ENCODE measurements at places on chromosomes 6 and 20.

DNA sequence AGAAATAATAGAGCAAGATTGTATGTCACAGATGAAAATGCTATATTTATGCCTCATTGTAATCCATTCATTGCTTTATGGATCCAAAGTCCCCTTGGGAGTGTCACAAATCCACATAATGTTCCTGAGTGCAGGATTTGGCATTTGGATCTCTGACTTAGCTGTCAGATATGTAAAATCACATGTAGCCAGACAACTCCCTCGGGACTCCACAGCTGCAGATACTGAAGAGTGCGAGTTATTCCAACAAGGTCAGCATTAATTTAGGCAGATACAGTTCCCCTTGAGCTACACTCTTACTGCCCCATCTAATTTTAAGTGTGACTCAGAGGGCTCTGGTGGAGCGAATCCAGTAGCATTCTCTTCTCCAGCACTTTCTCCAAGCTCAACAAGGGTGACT, 433.2 kb downstream of the CD83 start:
- H3K27me3 ChIP-seq, result no peaks in the 10 kb centered on the region
- no peak for DNase-seq
- H3K4me1 ChIP-seq, result no peaks in the 10 kb centered on the region
- H3K27ac ChIP-seq, result no peak overlapping the region
- H3K4me3 ChIP-seq, result no peak overlapping the region
- H3K36me3 ChIP-seq, result no peaks in the 10 kb centered on the region

GRCh38 chr6:40912158-40912946, 126.7 kb downstream of the UNC5CL start:
- H3K27ac ChIP-seq, result no peak overlapping the region
- H3K4me1 ChIP-seq, result no peaks in the 10 kb centered on the region

DNA sequence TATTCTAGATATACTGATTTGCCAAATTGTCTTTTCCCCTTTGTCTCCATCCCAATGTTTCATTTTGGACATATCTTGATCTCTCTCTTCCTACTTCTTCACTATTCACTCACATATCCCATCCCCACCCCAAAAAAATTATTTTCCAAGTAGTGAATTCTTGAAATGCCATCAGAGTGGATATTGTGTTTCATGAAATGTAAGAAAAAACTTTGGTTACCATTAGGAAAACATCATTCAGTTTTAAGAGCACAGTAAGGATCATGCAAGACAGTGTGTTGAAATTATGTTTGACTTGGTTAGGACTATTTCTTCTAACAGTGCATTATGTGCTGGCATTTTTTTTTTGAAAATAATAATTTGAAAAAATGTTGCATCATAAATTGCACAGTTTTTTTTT, 5.7 kb downstream of the RSPO3 start:
- H3K4me3 ChIP-seq, result no peak overlapping the region
- H3K27ac ChIP-seq, result no peak overlapping the region
- H3K27me3 ChIP-seq, result peaks cover 4% of the 10 kb centered on the region
- no peak for DNase-seq

GRCh38 chr6:44113414-44113813, 13.8 kb downstream of the MRPL14 start:
- no peak overlapping the region for H3K27ac ChIP-seq
- no peak overlapping the region for H3K4me3 ChIP-seq
- no peak for DNase-seq
- H3K36me3 ChIP-seq, result peaks cover 36% of the 10 kb centered on the region
- H3K4me1 ChIP-seq, result peaks cover 11% of the 10 kb centered on the region

GRCh38 chr20:63574156-63574828, at the start of gene HELZ2:
TSS of gene HELZ2 (minus strand) at chr20:63574239. CDS start at chr20:63572385, 1,854 bp downstream.
- H3K36me3 ChIP-seq, result no peaks in the 10 kb centered on the region
- H3K4me3 ChIP-seq, result peak within 1 kb of the TSS; percentile 92
- H3K4me1 ChIP-seq, result peaks cover 9% of the 10 kb centered on the region
- peak; percentile 86 for DNase-seq
- no peaks in the 10 kb centered on the region for H3K27me3 ChIP-seq

- DNase-seq, result no peak
- H3K27ac ChIP-seq, result no peak overlapping the region
- H3K4me3 ChIP-seq, result no peak overlapping the region
- no peaks in the 10 kb centered on the region for H3K27me3 ChIP-seq
- no peaks in the 10 kb centered on the region for H3K4me1 ChIP-seq
Measured at GRCh38 chr20:35523298-35523888, 6.1 kb downstream of the C20orf173 start.

DNA sequence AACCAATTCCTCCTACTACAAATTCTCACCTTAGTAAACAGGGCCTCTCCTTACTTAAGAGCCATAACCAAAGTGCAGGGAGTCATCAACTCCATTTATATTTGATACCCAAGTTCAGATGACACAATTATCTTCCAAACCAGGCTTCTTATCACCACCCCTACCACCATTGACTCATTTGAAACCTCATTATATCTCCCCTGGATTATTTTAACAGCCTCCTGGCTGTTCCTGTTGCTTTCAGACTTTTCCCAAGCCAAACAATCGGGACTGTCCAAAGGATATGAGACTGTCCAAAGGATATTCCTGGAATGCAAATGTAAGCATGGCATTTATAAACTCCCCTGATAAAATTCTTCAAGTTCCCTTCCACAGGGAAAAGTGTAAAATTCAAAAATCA, 394.3 kb downstream of the MAFB start:
- no peaks in the 10 kb centered on the region for H3K36me3 ChIP-seq
- H3K4me1 ChIP-seq, result peaks cover 18% of the 10 kb centered on the region
- DNase-seq, result no peak
- H3K27me3 ChIP-seq, result no peaks in the 10 kb centered on the region
- no peak overlapping the region for H3K4me3 ChIP-seq

GRCh38 chr6:160420969-160421556, 72.9 kb downstream of the SLC22A3 start:
- peak; percentile 75 for DNase-seq
- peak overlapping the region; percentile 85 for H3K27ac ChIP-seq
- peaks cover 8% of the 10 kb centered on the region for H3K36me3 ChIP-seq

GRCh38 chr6:24907919-24908649, 27.7 kb downstream of the RIPOR2 start:
- no peaks in the 10 kb centered on the region for H3K36me3 ChIP-seq
- DNase-seq, result no peak
- H3K27ac ChIP-seq, result peak overlapping the region; percentile 9
- H3K27me3 ChIP-seq, result no peaks in the 10 kb centered on the region
- no peaks in the 10 kb centered on the region for H3K4me1 ChIP-seq
- H3K4me3 ChIP-seq, result no peak overlapping the region

DNA sequence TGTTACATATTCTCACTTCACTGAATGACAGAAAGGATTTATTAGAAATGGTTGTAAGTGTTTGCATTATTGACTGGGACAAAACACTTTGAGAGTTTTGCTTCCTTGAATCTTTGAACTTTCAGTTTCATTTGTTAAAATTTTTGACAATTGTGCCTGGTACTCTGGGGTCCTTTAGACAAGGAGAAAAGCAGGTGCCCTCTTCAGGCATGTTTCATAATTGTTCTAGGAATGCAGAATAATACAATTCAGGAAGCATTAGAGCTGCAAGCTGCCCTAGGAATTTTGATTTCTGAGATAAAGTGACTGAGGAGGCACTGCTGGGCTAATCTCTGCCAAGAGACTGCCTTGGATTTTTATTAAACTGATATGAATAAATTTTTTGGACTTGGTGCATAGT, 49.7 kb downstream of the TOP1 start:
- H3K4me3 ChIP-seq, result no peak overlapping the region
- peaks cover 34% of the 10 kb centered on the region for H3K4me1 ChIP-seq
- no peak overlapping the region for H3K27ac ChIP-seq

- H3K36me3 ChIP-seq, result no peaks in the 10 kb centered on the region
- no peak for DNase-seq
- no peak overlapping the region for H3K27ac ChIP-seq
- H3K4me1 ChIP-seq, result peaks cover 28% of the 10 kb centered on the region
- no peaks in the 10 kb centered on the region for H3K27me3 ChIP-seq
Measured at GRCh38 chr20:44888226-44889103, 3.0 kb downstream of the YWHAB start.

- no peaks in the 10 kb centered on the region for H3K4me1 ChIP-seq
- no peak for DNase-seq
- no peak overlapping the region for H3K27ac ChIP-seq
- no peaks in the 10 kb centered on the region for H3K27me3 ChIP-seq
- H3K36me3 ChIP-seq, result no peaks in the 10 kb centered on the region
Measured at GRCh38 chr20:61451009-61451408, 198.9 kb downstream of the CDH4 start.

DNA sequence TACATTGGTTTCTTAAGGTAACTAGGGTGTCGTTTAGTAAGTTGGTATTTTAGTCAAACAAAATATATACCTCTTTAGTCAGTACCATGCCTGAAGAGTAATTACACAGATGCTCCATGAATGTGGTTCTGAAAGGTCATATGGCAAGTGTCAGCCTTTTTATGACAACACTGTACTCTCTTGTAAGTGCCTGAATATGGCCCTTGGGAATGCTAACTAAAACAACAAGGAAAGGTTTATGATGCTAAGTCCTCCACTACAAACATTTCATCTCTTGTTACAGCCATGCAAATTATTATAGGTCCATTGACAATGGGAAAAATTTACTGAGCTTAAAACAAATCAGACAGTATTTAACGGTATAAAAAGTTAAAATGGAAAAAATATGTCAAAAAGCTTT, 39.0 kb upstream of the SUPT3H start:
- H3K27me3 ChIP-seq, result no peaks in the 10 kb centered on the region
- H3K27ac ChIP-seq, result no peak overlapping the region
- no peak overlapping the region for H3K4me3 ChIP-seq

DNA sequence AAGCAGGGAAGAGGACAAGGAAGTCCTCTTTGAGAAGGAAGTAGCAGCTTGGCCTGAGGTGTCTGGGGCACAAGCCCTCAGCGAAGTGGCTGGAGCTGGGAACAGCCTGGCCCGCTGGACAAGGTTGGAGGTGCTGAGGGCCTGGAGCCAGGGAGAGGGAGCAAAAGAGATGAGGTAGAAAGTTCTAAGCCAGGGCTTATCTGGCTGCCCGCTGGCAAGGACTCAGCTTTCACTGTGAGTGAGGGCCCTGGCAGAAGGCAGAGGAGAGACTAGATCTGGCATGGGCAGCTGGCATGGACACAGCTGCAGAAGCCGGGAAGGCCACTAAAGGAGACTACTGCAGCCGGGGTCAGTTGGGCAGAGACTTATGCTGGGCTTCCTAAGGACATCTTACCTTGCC, 21.8 kb upstream of the PCMTD2 start:
- no peaks in the 10 kb centered on the region for H3K36me3 ChIP-seq
- no peak overlapping the region for H3K27ac ChIP-seq
- H3K27me3 ChIP-seq, result no peaks in the 10 kb centered on the region
- no peak overlapping the region for H3K4me3 ChIP-seq
- no peak for DNase-seq
- no peaks in the 10 kb centered on the region for H3K4me1 ChIP-seq

GRCh38 chr6:43636308-43636659, 644 bp downstream of the MAD2L1BP start:
- peaks cover 33% of the 10 kb centered on the region for H3K36me3 ChIP-seq
- peak overlapping the region; percentile 80 for H3K27ac ChIP-seq
- peak overlapping the region; percentile 91 for H3K4me3 ChIP-seq
- no peak for DNase-seq
- H3K27me3 ChIP-seq, result no peaks in the 10 kb centered on the region

GRCh38 chr6:74346936-74347535, 651.0 kb downstream of the CD109 start:
- no peak overlapping the region for H3K4me3 ChIP-seq
- H3K36me3 ChIP-seq, result no peaks in the 10 kb centered on the region
- H3K27me3 ChIP-seq, result no peaks in the 10 kb centered on the region
- no peaks in the 10 kb centered on the region for H3K4me1 ChIP-seq
- no peak overlapping the region for H3K27ac ChIP-seq
- no peak for DNase-seq

DNA sequence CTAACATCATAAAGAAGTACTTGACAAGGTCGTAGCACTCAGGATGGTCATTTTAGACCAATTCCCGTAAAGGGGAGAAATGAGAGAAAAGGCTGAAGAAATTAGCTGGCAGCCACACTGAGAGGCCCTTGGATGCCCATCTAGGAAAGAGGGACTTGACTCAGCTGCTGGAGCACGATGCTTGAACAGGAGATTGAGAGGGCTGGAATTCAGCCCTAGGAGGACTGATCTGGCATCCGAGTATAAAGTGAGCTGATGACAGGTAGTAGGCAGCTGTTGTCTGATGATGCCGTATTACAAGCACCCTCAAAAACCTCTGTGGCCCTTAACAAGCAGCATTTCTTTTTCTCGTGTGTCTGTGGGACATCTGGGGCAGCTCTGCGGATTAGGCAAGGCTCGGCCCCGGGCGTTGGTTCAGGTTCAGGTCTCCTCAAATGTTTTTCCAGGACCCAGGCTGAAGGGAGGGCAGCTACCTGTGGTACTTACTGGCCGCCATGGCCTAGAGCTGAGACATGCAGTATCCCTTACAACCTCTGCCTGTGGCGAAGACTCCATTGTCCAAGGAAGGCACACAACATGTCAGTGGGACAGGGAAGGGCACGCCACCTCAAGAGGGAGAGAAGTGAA, 219.6 kb upstream of the SNX9 start:
- H3K27me3 ChIP-seq, result no peaks in the 10 kb centered on the region
- no peaks in the 10 kb centered on the region for H3K4me1 ChIP-seq
- H3K4me3 ChIP-seq, result no peak overlapping the region
- H3K27ac ChIP-seq, result no peak overlapping the region
- DNase-seq, result no peak

DNA sequence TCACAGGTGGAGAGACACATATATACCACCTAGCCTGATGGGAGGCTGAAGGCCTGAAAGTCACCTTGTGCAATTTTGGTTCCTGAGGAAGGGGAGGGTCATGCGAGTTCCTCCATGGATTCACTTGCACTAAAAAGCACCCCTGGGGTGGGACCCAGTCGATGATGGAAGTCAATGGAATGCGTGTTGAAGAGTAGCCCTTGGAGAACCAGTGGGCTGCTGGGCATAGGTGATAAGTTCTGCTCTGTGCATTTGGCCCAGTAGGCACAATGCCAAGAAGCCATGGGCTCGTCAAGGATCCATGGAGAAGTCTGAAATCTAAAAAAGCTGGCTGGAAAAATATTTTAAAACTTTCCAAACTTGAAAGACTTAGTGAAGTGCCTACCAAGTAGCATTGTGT, 18.9 kb upstream of the SCRT2 start:
- H3K27me3 ChIP-seq, result no peaks in the 10 kb centered on the region
- H3K4me3 ChIP-seq, result no peak overlapping the region
- no peaks in the 10 kb centered on the region for H3K4me1 ChIP-seq

DNA sequence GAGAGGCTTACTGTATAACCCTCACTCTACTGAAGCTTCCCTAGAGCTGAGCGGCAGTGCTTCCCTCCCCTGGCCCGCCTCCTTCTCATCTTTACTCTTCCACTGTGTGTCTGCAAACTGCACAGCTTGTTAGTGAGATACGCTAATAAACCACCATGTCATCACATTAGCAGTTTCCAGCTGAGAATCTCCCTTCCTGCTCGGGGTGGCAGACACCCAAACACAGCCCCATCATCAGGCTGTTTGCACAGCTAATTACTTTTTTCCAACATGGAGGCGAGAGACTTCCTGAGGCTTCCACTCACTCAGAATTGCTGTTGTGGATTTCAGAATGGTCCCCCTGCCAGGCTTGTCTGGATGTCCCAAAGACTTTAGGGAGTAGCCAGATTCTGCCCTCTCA, 444.9 kb upstream of the SULF2 start:
- DNase-seq, result no peak
- no peak overlapping the region for H3K27ac ChIP-seq
- no peak overlapping the region for H3K4me3 ChIP-seq
- no peaks in the 10 kb centered on the region for H3K4me1 ChIP-seq

All from ascending aorta (tissue), 2 donors.